ENCODE measurements at places on chromosomes 13 and 19.

GRCh38 chr13:71312923-71313322 is 554.1 kb downstream of the DACH1 start:
- no peak for DNase-seq

- DNase-seq = no peak
These were observed 222.1 kb upstream of the OBI1 start for GRCh38 chr13:78881054-78881453.

GRCh38 chr19:18839465-18840287 is 7.9 kb downstream of the UPF1 start:
- no peak for DNase-seq

DNA sequence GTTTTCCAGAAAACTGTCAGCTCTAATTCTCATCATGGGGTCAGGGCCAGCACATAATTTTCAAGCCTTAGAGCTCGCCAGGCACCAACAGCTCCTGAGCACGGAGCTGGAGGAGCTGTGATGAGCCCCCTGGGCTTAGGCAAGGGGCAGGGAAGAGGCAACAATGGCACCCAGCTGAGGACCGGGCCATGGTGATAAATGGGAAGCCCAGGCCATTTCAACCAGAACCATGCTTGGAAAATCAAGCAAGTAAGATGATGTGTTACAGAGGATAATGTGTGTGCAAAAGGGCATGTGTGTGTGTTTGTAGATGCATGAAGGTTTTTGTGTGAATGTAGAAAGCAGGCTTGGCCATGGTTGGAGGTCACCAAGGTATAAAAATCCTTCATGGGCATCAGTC is 66.8 kb upstream of the UBAC2 start:
- no peak for DNase-seq

GRCh38 chr19:35053667-35054293 is 12.3 kb downstream of the HPN start:
- DNase-seq = no peak

- DNase-seq = no peak
These were observed 3.4 kb downstream of the ACP4 start for GRCh38 chr19:50793558-50794065.
